Vagina (tissue), 2 donors: ENCODE measurements at places on chromosomes 3 and 15.

- no peak for DNase-seq
Measured at GRCh38 chr3:59180006-59180405, 130.2 kb upstream of the CFAP20DC start.

- no peak for DNase-seq
Measured at GRCh38 chr3:115548611-115549010, 74.7 kb upstream of the GAP43 start.

DNA sequence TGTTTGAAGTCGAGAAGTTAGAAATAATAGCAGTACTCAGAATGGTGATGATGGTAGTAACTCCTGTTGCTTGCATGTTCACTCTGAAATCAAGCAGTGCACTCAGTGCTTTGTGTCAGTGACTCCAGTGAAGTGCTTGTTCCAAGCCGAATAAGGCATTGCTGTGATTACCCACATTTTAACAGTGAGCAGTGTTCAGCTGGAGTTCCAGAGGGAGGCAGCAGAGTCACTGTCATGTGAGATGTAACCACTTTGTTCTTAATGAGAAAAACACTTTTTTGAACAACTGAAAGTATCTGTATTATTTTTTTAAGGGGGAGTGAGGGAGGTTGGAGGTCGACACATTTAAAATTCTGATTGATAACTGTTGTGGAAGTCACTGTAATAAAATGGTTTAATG, 3.7 kb downstream of the MDFIC2 start:
- DNase-seq: no peak

GRCh38 chr3:107753976-107754375, 231.2 kb downstream of the BBX start:
- DNase-seq: no peak

DNA sequence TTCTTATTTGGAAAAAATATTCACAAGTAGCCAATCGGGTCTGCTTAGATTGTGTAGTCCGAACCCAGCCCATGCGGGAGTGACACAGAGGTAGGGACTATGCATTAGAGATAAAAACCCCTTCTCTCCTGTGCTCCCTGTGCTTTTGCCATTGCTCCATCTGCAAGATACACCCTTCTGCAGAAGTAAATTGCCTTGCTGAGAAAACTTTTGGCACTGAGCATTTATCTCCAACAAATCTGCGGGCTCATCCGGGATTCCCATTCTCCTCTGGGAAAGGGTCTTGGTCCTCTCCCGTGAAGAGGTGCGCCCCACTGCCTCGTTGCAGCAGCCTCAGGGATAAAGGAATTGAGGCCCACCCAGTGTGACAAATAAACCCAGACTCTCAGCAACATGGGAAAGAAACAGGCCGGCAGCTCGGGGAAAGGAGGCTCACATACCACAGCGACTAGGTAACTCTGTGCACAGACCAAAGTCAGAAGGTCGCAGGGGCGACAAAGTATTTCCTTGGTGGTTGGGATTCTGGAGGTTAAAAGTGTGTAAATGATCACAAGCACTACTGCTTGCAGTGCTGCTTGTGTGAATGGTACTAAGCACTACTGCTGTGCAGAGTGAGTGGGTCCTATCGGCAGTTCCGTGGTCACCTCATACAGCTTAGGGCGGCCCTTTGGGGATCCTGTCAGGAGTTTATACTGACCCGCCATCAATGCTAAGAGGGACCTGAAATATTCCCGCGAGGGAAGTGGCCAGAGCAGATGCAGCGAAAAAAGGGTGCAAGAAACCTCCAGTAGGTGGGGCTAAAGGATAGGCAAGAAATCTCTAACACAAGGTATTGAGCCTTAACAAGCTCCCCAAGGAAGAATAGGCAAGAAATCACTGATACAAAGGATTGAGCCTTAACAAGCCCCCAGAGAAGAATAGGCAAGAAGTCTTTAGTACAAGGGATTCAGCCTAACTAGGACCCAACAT, 54.3 kb downstream of the GSK3B start:
- DNase-seq: no peak

GRCh38 chr3:185340751-185341150, 22.2 kb upstream of the MAP3K13 start:
- no peak for DNase-seq

GRCh38 chr3:4570840-4571621, 77.9 kb downstream of the ITPR1 start:
- DNase-seq: no peak

- no peak for DNase-seq
Measured at GRCh38 chr15:55532944-55533343, 24.9 kb upstream of the DNAAF4 start.

- DNase-seq: no peak
Measured at GRCh38 chr3:51559961-51560360, 21.4 kb downstream of the RAD54L2 start.

GRCh38 chr3:60064210-60065178, 1014.7 kb upstream of the CFAP20DC start:
- DNase-seq: no peak

DNA sequence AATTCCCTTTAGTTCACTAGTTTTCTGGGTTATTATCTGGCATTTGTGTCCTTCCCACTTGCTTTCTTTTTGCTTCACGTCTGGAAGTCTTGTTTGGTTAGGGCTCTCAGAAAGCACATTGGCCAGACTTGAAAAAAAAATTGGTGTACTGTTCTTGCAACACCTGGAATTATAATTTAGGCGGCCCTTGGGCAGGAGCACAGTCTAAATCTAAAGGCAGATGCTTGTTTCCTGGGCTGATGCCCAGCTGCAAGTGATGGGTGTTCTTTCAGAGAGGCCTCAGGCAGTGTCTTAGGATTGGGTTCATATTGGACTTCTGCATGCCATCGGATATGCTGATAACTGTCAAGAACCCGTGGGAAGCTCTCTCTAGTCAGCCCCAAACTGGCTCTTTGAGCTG, 521.5 kb downstream of the PDCD6IP start:
- no peak for DNase-seq

- no peak for DNase-seq
Measured at GRCh38 chr15:39511000-39511915, 69.6 kb upstream of the THBS1 start.

GRCh38 chr3:43343185-43343584, 56.8 kb downstream of the SNRK start:
- DNase-seq: no peak

GRCh38 chr3:156670077-156670476, 4.3 kb upstream of the TIPARP start:
- no peak for DNase-seq

- DNase-seq: no peak
Measured at GRCh38 chr15:77627581-77627980, 5.1 kb downstream of the LINGO1 start.

DNA sequence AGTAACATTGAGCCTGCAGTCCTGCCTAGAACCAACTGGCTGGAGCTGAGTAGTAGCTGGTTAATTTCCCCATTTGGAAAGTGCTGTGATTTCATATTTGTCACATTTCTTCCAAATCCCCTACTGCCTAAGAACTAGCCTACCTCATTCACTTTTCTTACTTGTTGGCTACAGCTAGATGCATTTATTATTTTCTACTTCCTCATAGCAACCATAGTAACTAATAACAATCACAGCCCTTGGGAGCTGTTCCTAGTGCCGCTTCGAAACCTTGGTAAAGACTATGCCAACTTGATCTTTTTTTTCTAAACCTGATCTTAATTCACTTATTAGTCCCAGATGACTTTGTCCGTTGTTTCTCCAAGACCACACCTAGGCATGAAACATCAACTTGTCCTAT, 240.3 kb downstream of the FGF12 start:
- no peak for DNase-seq

GRCh38 chr15:32838820-32839219, 121.0 kb downstream of the GREM1 start:
- DNase-seq: no peak

DNA sequence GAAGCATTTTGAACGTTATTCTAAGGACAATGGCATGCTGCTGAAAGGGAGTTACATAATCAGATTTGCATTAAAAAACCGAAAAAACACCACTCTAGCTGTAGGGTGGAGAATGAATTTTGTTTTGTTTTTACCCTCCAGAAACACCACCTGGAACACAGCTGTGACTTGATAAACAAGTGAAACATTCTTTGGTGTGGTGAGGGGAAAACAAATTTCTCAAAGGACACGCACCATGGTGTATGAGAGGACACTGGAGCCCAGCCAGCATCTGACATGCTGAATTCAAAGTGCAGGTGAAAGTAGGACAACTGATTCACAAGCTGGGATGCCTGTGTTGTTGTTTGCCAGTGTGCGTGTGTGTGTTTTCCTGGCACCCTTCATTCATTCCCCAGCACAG, 554.5 kb upstream of the TBL1XR1 start:
- no peak for DNase-seq
